ENCODE measurements at places on chromosomes 13 and 19.

DNA sequence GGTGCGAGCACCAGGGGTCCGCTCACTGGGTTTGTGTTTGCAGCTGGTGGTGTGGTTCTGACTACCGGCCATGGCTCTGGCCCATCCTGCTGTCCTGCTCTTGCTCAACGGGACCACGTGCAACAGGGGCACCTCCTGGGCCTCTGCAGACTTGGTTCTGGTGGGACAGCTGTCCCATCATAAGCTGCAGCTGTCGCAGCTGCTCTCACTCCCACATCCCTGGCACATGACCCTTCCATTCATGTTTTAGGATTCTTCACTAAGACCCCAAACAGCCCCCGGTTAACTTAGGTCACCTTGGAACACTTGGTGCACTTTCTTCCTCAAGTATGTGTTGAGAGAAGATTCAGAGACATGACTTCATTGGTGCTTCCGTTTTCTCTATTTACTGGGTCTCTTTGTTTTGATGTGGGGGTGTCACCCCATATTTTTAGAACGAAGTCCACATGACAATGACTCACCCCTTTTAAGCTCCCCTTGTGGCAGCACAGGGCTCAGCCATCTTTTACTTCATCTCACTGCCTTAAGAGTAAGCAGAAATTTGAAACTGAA, 68.4 kb upstream of the ARHGEF7 start:
- peak; percentile 54 for DNase-seq

DNA sequence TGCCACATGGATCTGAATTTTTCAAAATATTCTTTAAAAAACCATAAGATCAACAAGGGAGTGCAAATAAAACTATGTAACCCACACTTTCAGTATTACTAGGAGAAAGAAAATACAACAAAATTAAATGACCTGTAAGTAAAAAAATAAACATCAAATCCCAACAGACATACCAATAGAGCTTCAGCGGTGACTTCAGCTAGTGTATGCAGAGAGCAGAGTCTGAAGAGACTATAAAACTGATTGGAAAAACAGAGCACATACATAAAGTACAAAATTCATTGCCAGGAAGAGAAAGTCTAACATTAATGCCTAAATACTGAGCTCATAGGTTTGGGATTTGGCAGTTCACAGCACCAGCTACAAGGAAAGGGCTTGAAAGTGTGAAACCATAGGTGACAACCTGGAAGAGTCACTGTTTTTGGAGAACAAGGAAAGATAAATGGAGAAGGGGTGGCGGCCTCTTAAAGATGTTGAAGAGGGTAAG, 291.1 kb downstream of the LMO7 start:
- DNase-seq: no peak

GRCh38 chr13:75055296-75055695, 426.7 kb downstream of the TBC1D4 start:
- DNase-seq: no peak

DNA sequence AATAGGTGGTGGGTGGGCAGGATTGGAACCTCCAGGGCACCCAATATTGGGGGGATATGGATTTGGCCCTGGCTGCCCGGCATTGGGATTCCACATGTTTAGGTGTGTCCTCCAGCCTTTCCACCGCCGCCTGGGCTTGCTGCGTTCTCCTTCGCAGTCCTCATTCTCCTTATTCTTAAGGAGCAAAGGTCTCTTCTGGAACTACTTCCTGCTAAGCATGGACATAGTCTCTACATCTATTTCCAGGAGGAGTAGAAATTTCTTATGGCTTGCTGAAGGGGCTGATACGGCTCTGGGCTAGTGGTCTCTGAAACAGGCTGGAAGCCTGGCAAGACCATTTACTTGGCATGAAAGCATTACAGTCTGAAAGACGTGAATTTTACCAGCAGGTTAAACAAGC, 9.2 kb upstream of the FCGBP start:
- no peak for DNase-seq

DNA sequence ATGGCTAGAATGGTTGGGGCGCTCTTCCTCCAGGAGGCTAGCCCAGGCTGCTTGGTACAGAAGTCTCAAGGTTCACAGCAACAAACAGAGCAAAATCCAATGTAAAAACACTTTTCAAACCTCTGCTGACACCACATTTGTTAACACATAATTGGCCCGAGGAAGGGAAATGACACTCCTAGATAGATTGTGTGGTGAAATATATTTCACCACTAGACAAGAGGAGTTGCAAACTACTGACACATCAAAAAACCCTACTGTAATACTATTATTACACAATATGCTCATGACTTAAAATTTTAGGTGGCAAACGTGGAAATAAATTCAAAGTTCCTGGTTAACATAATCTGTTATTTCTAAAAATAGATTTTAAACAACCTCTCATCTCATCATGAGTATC, 643.6 kb downstream of the PCDH9 start:
- DNase-seq: no peak

DNA sequence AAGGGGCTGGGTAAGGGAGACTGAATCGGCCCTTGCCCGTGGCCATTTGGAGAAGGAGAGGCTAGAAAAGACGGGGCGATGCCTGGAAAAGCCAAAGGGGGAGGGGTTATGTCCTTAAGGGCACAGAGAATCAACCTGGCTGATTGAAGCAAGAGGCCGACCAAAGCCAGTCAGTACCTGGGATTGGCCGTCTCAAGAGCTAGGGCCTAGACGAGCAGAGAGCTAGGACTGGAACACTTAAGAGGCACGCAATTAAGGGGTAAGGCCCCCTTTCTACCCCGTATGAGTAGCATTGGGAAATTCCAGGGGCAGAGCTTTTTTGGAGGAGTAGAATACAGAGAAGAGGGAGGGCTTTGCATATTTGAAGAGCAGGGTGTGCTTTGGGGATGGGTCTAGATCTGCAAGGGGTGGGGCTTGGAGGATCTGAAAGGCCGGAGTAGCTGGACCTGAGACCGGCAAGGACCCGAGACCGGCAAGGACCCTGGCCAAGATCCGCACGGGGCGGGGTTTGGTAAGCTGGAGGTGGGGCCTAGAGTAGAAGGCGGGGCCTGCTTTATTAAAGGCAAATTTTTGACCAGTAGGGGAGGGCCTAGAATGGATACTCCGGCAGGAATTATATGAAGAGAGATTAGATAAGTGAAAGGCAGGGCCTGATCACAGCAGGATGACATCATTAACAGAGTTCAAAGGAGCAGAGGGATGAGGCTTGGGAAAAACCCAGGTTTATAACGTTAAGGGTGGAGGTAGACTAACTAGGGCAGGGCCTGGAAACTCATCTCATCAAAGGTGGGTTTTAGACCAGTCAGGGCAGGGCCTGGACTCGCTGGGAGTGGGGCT, 10.7 kb upstream of the CACNG6 start:
- no peak for DNase-seq
